Thoracic aorta (tissue), 2 donors: ENCODE measurements at places on chromosomes 3 and 15. TPM values are rescaled to one million over a fixed set of nuclear protein-coding genes. Genes with fewer than 3 reads are reported as not detected.

The C3orf62 gene
- total RNA-seq = 5.4 TPM

The DNAH12 gene
- 0.95 TPM for total RNA-seq

The TEX55 gene
- not detected for total RNA-seq

The SGO1 gene
- not detected for total RNA-seq

The CYP1A2 gene
- not detected for total RNA-seq

- no peak for DNase-seq
- H3K27me3 ChIP-seq = no peaks in the 10 kb centered on the region
- H3K27ac ChIP-seq = no peak overlapping the region
- no peaks in the 10 kb centered on the region for H3K4me1 ChIP-seq
These were observed 49.4 kb downstream of the MYZAP start for GRCh38 chr15:57640930-57641682.

GRCh38 chr3:192916371-192917027, 1.2 kb downstream of the MB21D2 start:
- peak overlapping the region; percentile 69 for H3K27ac ChIP-seq
- H3K4me1 ChIP-seq = peaks cover 21% of the 10 kb centered on the region
- no peak for DNase-seq
- H3K36me3 ChIP-seq = no peaks in the 10 kb centered on the region

GRCh38 chr3:182370949-182371348, 422.4 kb upstream of the ATP11B start:
- no peak overlapping the region for H3K4me3 ChIP-seq
- H3K27me3 ChIP-seq = no peaks in the 10 kb centered on the region
- H3K36me3 ChIP-seq = no peaks in the 10 kb centered on the region
- no peak for DNase-seq

GRCh38 chr3:61669668-61670299, 108.4 kb downstream of the PTPRG start:
- no peaks in the 10 kb centered on the region for H3K27me3 ChIP-seq
- no peak overlapping the region for H3K27ac ChIP-seq
- DNase-seq = no peak
- H3K4me3 ChIP-seq = no peak overlapping the region

DNA sequence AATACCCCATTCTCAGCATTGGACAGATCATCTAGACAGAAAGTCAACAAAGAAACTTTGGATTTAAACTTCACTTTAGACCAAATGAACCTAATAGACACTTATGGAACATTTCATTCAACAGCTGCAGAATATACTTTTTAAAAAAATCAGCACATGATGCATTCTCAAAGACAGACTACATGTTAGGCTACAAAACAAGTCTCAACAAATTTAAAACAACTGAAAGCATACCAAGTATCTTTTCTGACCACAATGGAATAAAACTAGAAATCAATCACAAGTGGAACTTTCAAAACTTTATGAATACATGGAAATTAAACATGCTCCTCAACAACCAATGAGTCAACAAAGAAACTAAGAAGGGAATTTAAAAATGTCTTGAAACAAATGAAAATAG, 37.9 kb downstream of the SERP1 start:
- H3K4me1 ChIP-seq = no peaks in the 10 kb centered on the region
- H3K27ac ChIP-seq = no peak overlapping the region
- no peaks in the 10 kb centered on the region for H3K36me3 ChIP-seq
- no peak overlapping the region for H3K4me3 ChIP-seq
